NCI-H2029 (cell line): ENCODE measurements at places on chromosomes 16 and 17.

GRCh38 chr16:11547118-11547916 lies 39.4 kb downstream of the LITAF start:
- no peak for DNase-seq

DNA sequence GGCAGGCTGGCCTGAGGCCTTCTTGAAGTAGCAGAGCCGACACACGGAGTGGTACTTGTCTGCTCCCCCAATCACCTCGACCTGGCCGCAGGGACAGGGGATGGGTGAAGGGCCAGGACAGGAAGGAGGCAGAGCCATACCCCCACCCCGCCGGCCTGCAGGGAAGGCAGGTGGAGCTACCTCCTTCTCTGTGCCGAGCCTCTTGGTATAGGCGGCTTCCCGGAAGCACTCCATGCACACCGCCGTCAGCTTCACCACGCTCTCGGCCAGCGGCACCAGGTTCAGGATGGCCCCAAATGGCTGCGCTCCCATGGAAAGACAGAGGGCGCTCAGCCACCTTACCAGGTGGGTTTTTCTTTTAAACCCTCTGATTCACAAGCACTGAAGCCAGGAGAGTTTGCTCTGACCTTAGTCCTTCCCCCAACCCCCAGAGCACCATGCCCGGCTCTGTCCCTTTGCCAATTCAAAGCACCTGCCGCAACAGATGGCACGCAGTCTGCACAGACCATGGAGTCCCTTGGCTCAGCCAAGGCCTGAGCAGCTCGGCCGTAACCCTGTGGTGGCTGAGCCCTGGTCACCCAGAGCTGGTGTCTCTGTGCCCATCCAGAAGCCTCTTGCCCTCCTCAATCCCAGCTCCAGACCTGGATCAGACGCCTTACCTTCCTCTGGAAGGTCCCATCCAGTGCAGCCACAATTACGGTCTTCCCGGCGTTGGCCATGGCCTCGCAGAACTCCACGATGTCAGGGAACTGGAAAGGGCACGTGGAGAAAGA lies 6.7 kb downstream of the SYNGR2 start:
- DNase-seq, result peak; percentile 86

- DNase-seq, result no peak
These were observed 24.2 kb upstream of the NXPH3 start for GRCh38 chr17:49551221-49552069.

- peak; percentile 11 for DNase-seq
These were observed 4.4 kb downstream of the GAA start for GRCh38 chr17:80105762-80106161.

DNA sequence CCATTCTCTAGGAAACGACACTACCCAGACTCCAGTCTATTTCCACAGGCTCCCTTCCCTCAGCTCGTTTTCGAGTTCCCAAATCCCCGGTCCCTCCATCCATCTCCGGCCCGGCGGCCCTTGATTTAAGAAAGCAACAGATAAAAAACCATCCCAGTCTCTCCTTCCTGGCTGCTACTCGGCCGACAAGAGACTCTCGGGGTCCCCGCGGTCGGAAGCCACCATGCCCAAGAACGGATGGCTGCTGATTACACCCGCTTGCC lies 182 bp downstream of the RPL26 start:
- DNase-seq, result no peak

- no peak for DNase-seq
These were observed 159.4 kb downstream of the ZNF423 start for GRCh38 chr16:49696414-49697101.
